ENCODE measurements at places on chromosomes 3 and 15. TPM values are rescaled to one million over a fixed set of nuclear protein-coding genes. Genes with fewer than 3 reads are reported as not detected.

- peak; percentile 49 for DNase-seq
Observed at GRCh38 chr15:62889734-62890505, 152.6 kb upstream of the TPM1 start.

GRCh38 chr15:70556779-70557178 is 206.6 kb downstream of the UACA start:
- DNase-seq, result no peak

- no peak for DNase-seq
Observed at GRCh38 chr3:134466331-134466730, 19.5 kb downstream of the ANAPC13 start.

GRCh38 chr3:54331341-54331740 is 209.0 kb downstream of the CACNA2D3 start:
- no peak for DNase-seq

Gene MYLK
- total RNA-seq, result 81.2 TPM

GRCh38 chr3:152524198-152525140 is 255.7 kb downstream of the MBNL1 start:
- peak; percentile 93 for DNase-seq

Gene P2RY12
- total RNA-seq, result 8.4 TPM

DNA sequence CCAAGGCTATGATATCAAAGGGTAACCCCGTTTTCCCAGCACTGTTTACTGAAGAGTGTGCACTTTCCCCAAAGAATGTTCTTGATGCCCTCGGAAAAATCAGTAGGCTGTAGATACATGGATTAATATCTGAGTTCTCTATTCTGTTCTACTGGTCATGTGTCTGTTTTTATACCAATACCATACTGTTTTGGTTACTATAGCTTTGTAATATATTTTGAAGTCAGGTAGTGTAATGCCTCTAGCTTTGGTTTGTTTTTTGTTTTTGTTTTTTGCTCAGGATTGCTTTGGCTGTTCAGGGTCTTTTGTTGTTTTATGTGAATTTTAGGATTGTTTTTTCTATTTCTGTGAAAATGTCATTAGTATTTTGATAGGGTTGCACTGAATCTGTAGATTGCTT is 95.1 kb downstream of the PLD1 start:
- DNase-seq, result no peak

GRCh38 chr15:68277131-68277602 is 378 bp upstream of the FEM1B start:
- DNase-seq, result no peak

GRCh38 chr3:183484431-183485075 is 56.1 kb upstream of the MCF2L2 start:
- no peak for DNase-seq

Gene ALG3
- 61.6 TPM for total RNA-seq

Gene THAP10
- total RNA-seq, result 4.6 TPM

GRCh38 chr3:77467702-77468625 is 428.1 kb downstream of the ROBO2 start:
- no peak for DNase-seq

- DNase-seq, result no peak
Observed at GRCh38 chr3:165754219-165755007, 82.8 kb downstream of the BCHE start.

DNA sequence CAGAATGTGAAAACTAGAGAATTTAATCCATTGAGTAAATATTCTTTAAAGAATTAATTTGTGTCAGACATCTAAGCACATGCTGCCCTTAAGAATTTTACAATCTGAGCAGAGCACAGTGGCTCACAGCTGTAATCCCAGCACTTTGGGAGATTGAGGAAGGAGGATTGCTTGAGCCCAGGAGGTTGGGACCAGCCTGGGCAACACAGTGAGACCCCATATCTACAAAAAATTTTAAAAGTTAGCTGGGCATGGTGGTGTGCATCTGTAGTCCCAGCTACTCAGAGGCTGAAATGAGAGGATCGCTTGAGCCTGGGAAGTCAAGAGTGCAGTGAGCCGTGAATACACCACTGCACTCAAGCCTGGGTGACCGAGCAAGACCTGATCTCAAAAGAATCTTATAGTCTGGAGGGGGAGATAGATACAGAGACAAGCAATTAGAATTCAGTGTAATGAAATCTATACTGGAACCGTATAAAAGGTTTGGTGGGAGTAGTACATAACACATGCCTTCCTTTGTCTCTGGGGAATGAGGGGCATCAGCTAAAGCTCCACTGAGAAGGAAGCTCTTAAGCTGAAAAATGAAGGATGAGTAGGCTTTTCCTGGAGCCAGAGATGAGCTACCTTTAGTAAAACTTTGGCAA is 21.2 kb downstream of the ATP11B start:
- no peak for DNase-seq

- no peak for DNase-seq
Observed at GRCh38 chr15:47570044-47570443, 147.3 kb upstream of the SEMA6D start.

GRCh38 chr3:49910409-49911123 is 6.9 kb upstream of the MST1R start:
- DNase-seq, result no peak

Gene SLC26A6
- total RNA-seq, result 16.1 TPM

- no peak for DNase-seq
Observed at GRCh38 chr3:183551930-183552329, 3.6 kb downstream of the KLHL6 start.

- DNase-seq, result no peak
Observed at GRCh38 chr3:127264794-127265514, 22.9 kb downstream of the PRR20G start.

Gene SMCO1
- not detected for total RNA-seq

Measured in tibial nerve (tissue), 4 donors.